Cardiac muscle cell (in vitro differentiated cells and primary cell): ENCODE measurements at places on chromosomes 1 and 21. TPM values are rescaled to one million over a fixed set of nuclear protein-coding genes. Genes with fewer than 3 reads are reported as not detected.

WNT2B gene
- 0.74 and 1.2 TPM in 2 replicates for total RNA-seq

C4BPA gene
- total RNA-seq: not detected in 2 replicates

MYBPH gene
- 0.53 and 1.4 TPM in 2 replicates for total RNA-seq

FCRL1 gene
- not detected in 2 replicates for total RNA-seq

UMODL1 gene
- not detected in 2 replicates for total RNA-seq

FCER1G gene
- total RNA-seq: not detected in 2 replicates

CYP2J2 gene
- total RNA-seq: 3.8 and 7.6 TPM in 2 replicates

MYBPHL gene
- not detected in 2 replicates for total RNA-seq
